ENCODE measurements at places on chromosomes 6 and 20. TPM values are rescaled to one million over a fixed set of nuclear protein-coding genes. Genes with fewer than 3 reads are reported as not detected.

Gene OR2J3
- total RNA-seq = not detected

Gene GSTA3
- not detected for total RNA-seq

Gene CST7
- total RNA-seq = not detected

Gene DDO
- total RNA-seq = 0.29 TPM

Gene SMIM26
- 178 TPM for total RNA-seq

Gene MYLK2
- total RNA-seq = 1.8 TPM

Gene C20orf141
- total RNA-seq = not detected

Gene UNC5CL
- total RNA-seq = 1.8 TPM

Gene MAP7
- 17.6 TPM for total RNA-seq

Gene TMEM200A
- total RNA-seq = 17.1 TPM

Gene EEF1A2
- 18.0 TPM for total RNA-seq

Gene ANKRD66
- total RNA-seq = not detected

Gene TMC2
- total RNA-seq = not detected

Gene RAET1G
- total RNA-seq = not detected

Gene PKIB
- total RNA-seq = 10.6 TPM

Gene SMLR1
- not detected for total RNA-seq

Gene SLC35D3
- not detected for total RNA-seq

Gene TNFRSF21
- 61.2 TPM for total RNA-seq

Gene NFS1
- total RNA-seq = 30.8 TPM

Gene HRH3
- total RNA-seq = not detected

Gene PRL
- total RNA-seq = not detected

Gene FILIP1
- total RNA-seq = 0.21 TPM

Gene ULBP2
- total RNA-seq = 6.1 TPM

Gene DNAH8
- not detected for total RNA-seq

Gene SYNJ2
- 14.3 TPM for total RNA-seq

Gene LINC00237
- total RNA-seq = not detected

Gene ANKRD60
- total RNA-seq = not detected

Gene DUSP15
- total RNA-seq = 4.5 TPM

Gene TREML1
- total RNA-seq = not detected

Gene CFB
- 1.9 TPM for total RNA-seq

Gene SLC44A4
- total RNA-seq = 17.7 TPM

Gene PHF10
- 31.3 TPM for total RNA-seq

Gene ZHX3
- 9.0 TPM for total RNA-seq

Gene PSMA7
- total RNA-seq = 420 TPM

Measured in kidney epithelial cell (primary cell).